NCI-H526 (cell line): ENCODE measurements at places on chromosomes 7 and 10.

- peak; percentile 32 for DNase-seq
Measured at GRCh38 chr7:75967487-75967997, 26.9 kb downstream of the TMEM120A start.

DNA sequence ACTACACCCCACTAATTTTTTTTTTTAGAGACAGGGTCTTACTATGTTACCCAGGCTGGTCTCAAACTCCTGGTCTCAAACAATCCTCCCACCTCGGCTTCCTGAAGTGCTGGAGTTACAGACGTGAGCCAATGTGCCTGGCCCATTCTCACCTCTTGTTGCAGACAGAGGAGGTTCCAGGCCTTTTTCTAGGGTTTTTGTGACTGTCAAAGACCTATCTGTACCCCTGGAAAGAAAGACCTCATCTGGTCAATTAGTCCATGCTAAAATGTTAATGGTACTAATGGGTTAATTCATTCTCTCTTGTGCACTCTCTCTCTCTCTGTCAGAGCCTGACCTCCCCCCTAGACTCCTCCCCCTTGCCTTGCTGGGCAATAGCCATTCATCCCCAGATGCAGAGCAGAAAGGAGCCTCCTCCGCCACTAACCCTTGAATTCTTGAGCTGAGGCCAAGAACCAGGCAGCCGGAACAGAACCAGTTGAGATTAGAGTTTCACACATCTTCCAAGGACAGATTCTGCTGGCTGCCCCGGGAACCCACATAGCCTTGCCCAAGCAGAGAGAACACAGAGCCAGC lies 209.7 kb downstream of the SKIDA1 start:
- no peak for DNase-seq

GRCh38 chr7:81852701-81853100 lies 82.9 kb upstream of the HGF start:
- no peak for DNase-seq

GRCh38 chr7:97446361-97446760 lies 285.5 kb upstream of the TAC1 start:
- no peak for DNase-seq

DNA sequence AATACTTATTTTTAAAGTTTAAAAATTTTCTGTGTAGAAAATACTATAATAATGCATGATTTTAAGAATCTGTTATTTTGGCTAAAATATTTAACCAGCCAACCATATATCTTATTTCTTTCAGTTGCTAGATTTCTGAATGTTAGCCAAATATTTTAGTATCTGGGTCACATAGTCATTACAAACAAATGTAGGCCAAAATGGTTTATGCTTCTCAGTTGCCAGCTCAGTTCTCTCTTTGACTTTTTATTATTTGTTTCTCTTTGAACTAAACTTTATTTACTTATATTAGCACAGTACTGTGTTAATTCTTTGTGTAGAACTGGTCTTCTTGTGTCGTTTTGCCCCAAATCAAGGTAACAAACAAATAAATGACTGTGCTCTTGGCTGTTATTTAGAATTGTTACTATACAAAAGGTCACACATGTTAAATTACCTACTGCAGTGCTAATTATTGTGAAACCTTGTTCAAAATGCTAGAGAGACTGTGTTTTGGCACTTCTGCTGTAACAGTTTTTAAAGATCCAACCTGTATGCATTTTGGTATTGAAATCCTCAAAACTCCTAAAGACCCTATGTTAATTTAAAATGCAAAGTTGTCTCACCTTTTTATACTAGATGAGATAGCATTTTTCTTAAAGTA lies 39.8 kb downstream of the ZEB1 start:
- no peak for DNase-seq

- no peak for DNase-seq
Measured at GRCh38 chr10:3310016-3310784, 137.6 kb upstream of the PITRM1 start.

DNA sequence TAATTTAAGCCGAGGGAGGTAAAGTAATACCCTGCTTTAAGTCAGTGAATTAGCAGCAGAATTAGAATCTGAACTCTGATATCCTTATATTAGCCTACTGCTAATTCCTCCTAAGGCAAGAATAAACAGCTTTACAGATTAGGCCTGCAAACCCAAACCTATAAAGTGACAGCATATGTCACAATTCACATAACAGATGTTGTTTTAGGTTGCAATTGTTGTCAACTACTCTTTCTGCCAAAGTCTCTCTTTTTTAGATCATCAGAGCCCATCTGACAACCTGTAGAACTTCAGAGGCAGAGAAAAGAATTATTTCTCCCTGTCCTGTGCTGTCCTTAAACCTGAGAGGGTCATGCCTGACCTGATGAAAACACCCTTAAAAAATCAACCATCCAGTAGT lies 167.2 kb downstream of the PRKG1 start:
- no peak for DNase-seq

DNA sequence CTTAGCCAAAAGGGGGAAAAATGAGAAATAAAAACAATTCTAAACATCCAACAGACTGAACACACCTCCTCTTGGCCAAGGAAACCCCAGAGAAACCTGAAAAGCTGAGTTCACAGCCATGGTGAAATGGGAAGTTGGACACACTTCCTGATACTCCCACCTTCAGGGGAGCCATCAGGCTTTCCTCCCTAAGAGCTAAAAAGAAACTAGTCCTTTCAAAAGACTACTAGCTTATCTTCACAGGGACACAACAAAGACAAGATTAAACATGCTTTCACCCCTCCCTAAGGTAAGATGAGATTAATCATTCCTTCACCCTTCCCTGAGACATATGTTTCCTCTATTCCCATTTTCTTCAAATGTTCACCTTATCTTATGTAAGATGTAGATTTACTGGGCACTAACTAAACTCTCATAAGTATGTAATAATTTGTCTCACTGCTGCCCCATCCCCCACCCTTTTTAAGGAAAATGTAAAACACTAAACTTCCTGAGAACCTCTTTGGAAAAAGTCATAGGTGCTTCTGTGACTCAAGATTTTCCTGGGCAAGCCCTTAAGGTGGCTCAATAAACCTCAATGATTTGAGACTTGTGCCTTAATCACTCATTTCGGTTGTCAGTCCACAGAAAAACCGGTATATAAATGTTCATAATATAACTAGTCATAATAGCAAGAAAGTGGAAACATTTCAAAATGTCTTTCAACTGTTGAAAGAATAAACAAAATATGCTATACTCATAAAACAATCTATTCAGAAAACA lies 40.5 kb downstream of the HTR7 start:
- DNase-seq = no peak
